ENCODE measurements at places on chromosomes 16 and 17.
A peak's percentile ranks its signal among the peaks of the same experiment; 100 is the strongest.

DNA sequence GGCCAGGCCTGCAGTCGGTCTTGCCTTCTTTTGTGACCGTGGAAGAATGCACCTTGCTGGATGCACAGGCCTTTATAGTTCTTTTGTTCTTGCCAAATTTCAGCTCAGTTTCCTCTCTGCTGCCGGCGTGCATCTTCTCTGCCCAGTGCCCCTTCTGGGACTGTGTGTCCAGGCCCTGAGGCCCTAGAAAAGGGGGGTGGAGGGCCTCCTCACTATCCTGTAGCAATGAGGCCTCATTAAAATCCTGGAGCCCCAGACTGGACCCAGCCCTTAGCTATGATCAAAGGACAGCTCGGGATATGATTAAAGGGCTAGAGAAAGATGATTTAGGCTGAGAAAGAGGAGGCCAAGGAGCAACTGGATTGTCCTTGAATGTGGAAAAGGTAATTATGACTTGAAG lies 229.8 kb downstream of the SEC14L1 start:
- DNase-seq: no peak

- DNase-seq: no peak
These were observed 42.7 kb downstream of the SOCS3 start for GRCh38 chr17:78316867-78317789.

- DNase-seq: no peak
These were observed 27.2 kb downstream of the ZNF594 start for GRCh38 chr17:5164436-5164835.

- no peak for DNase-seq
These were observed 12.3 kb downstream of the DNAH2 start for GRCh38 chr17:7729816-7730215.

DNA sequence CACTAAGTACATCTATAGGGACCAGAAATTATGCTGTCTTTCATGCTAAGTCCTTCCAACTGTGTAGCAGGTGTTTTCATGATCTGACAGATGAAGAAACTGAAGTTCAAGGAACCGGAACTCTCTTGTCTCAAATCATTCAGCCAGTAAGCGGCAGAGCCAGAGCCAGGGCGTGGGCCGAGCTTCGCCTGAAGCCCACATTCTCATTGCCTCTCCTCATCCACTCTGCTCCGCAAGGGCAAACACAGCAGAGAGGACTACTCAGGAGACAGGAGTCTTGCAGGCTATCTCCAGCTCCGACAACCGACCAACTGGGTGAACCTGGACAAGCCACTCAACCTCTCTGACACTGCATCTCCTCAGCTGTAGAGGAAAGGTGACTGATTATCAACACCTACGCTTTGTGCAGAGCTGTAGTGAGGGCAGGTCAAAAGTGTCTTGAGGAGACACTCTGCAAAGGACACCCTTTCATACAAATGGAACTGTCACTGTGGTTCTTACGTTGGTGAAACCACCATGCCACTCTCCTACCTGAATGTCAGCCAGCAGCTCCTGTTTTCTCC lies 72.9 kb downstream of the CYTH1 start:
- DNase-seq: no peak

GRCh38 chr17:33667671-33668070 lies 374.6 kb upstream of the ASIC2 start:
- DNase-seq: no peak

- no peak for DNase-seq
These were observed 17.2 kb downstream of the NTAN1 start for GRCh38 chr16:15038689-15039088.

- DNase-seq: peak; percentile 33
These were observed 20.1 kb downstream of the CCDC102A start for GRCh38 chr16:57516176-57516725.

GRCh38 chr17:78107976-78108725 lies 20.4 kb downstream of the TMC6 start:
- no peak for DNase-seq

DNA sequence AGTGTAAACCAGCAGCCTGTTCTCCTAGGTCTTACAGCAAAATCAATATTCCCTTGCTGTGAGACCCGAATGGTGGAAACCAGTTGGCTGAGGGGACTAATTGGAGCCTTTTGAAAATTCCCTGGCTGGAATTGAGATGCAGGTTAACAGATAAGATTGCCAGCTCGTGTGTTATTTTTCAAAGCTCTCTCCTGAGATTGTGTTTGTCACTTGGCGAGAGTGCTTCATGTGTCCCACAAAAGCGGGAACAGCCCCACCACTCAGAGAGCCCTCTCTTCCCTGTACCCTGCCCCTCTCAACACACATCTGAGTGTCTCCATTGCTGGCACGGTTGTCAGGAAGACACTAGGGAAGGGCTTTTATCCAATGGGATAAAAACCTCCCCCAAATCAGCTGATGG lies 356.1 kb downstream of the CPPED1 start:
- no peak for DNase-seq

- no peak for DNase-seq
These were observed 57.6 kb upstream of the MED9 start for GRCh38 chr17:17419166-17419565.

- peak; percentile 33 for DNase-seq
These were observed 92.0 kb upstream of the CHMP6 start for GRCh38 chr17:80899402-80900268.

- DNase-seq: no peak
These were observed 20.9 kb downstream of the GAN start for GRCh38 chr16:81335669-81336068.

DNA sequence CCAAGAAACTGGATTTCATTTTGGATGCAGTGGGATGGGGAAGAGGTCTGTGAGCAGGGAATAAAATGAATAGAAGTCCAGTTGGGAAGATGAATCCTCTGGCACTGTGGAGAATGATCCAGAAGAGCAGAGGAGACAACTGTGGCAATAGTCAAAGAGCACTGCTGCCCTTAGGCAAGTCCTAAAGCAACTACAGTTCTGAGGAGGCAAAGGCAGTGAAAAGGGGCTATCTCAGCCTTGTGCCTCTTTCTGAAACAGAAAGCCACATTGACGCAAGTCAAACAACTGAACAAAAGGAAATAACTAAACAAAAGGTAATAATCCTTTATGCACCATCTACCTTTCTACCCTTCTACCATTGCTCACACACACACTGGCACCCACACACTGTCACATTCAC lies 238.0 kb upstream of the AXIN2 start:
- no peak for DNase-seq

- no peak for DNase-seq
These were observed 2.8 kb upstream of the PYCR1 start for GRCh38 chr17:81939881-81940385.

DNA sequence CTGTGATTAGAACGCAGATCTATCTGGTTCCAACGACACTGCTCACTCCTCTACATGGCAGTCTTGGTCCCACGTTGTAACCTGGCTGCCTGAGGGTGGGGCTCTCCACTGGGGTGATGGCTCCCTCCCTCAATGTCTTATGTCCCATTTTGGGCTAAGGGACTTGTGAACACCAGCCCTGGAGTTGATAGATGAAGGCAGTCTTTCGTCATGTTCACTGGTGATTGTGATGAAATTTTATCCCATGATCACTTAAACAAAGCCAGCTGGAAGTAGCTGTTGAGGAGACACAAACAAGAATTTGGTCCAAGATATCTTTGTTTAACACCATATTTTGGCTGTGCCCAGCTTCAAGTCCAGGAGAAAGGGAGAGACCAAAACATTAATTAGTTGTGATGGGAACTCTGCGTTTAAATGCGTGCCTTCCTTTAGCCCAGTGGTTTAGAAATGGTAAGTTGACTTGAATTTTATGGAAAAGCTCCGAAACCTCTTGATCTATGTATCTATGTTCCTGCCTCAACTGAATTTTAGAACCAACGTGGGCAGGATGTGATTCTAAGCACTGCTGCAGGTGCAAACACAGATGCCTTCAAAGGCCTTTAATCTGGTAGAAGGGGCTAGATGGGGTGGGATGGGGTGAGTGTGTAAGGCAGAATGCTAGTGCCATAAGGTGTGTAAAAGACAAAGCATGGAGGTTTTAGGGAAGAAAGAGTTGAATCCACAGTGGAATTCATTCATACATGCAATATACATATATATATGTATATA lies 186.8 kb upstream of the IRX3 start:
- no peak for DNase-seq

DNA sequence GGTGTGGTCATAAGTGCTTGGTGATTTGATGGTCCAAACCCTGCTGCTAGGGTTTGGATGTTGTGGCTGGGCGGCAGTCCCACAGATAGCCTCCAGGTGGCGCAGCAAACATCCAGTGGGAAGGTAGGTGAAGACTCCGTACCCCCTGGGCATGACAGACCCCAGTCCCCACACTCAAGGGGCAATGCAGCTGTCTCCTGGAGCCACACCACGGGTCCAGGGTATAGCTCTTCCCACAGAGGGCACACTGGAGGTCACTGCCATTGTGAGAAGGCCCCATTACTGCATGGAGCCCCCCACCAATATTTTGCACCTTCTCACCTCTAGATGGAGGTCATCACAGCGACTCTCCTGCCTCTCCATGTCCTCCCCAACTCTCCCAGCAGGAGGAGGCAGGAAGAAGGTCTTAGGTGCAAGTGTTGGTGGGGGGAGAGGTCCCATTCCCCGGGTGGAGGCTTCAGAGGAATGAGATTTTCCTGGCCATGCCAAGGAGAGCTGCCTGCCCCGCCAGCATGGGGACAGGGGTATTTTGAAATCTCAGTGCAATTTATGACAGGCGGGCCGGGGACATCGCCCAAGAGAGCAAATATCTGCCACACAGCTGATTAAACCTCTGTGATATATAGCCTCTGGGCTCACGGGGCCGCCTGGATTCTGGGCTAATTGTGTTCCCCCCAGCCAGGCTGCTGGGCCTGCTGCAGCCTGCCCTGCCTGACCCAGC lies 17.1 kb upstream of the C17orf113 start:
- peak; percentile 68 for DNase-seq

DNA sequence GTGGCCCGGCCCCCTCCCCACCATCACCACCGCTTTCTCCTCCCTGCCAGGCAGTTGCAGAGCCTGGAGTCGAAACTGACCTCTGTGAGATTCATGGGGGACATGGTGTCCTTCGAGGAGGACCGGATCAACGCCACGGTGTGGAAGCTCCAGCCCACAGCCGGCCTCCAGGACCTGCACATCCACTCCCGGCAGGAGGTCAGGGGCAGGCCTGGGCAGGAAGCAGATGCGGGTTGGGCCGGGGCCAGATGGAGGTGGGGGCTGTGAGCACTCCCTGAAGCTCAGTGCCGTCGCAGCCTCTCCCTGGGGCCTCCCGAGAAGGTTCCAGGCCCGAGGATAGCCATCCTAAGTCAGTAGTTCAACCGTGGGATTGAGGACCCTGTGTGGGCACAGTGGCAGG lies 14.2 kb upstream of the ADGRG3 start:
- DNase-seq: no peak

DNA sequence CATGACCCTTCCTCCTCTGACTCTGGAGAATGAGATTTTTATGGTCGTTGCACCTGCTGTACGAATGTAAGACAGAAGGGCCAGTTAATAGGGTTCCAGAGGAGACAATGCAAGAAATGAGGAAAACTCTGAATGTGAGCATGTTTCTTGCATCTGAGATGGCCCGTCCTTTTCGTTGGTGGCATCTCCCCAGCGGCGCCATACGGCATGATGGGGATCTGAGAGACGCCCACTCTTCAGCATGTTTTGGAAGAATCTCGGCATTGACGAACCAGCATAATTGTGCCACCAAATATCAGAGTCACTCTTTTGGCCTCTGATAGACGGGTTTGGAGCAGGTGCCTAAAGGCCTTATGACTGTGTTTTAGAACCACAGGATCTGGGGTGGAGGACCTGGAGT lies 126.5 kb upstream of the RCVRN start:
- no peak for DNase-seq

DNA sequence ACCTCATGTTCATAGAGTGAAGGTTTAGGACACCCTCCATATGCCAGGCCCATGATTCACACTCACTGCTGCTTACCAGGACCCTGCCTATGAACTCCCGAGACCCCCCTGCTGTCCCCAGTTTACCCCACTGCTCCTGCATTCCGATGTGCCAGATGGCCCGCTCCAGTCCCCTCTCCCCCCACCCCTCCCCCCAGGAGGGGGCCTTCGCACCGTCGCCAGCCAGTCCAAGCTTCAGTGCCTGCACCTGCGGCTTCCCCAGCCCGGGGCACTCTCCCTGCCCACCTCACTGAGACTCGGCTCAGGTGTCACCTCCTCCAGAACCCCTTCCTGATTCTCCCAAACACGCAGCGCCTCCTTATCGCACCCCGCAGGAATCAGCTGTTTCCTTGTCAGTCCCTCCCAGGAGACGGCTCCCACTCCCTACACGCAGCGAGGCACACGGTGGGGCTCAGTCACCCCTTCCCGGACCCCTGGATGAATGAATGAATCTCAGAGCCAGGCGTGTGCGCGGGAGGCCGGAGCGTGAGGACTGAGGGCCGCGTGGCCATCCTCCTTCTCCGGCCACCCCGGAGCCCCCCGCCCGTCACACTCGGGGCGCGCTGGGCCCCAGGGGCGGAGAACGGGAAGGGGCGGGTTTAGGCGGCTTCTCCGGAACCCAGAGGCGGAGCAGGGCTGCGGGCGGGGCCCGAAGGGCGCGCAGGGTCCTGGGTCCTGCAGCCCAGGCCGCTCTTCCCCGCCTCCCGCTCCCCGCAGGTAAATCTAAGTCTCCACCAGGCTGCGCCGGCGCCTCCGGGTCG lies 1.6 kb downstream of the MYO1C start:
- peak; percentile 61 for DNase-seq

DNA sequence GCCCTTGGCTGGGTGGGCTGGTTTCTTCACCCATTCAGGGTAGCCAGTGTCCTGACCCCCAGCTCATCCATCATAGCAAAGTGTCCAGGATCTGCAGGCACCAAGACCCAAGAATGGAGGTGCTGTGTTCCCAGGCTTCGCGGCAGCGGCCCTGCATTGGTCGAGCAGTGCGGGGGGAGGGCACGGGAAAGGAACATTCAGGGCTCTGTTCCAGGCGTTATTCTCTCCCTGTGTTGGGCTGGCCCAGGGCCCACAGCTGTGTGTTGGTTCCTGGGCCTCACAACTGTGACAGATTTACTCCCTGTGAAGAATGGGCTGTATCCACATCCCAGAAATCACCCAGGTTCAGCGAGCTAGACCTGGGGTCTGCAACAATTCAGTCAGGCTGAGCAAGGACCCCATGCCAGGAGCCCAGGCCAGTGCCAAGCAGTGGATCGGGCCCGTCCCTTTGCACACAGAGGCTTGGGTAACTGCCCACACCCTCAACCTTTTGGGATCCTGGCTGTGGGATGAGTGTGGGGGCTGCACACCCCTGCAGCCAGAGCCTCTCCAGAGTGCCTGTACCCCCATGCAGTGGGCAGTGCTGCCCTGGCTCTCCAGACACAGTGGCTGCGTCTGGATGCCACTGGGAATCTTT lies 10.0 kb downstream of the GPT2 start:
- no peak for DNase-seq

Measured in NCI-H1694 (cell line).